ENCODE measurements at places on chromosomes 12 and 14. TPM values are rescaled to one million over a fixed set of nuclear protein-coding genes. Genes with fewer than 3 reads are reported as not detected.

DNA sequence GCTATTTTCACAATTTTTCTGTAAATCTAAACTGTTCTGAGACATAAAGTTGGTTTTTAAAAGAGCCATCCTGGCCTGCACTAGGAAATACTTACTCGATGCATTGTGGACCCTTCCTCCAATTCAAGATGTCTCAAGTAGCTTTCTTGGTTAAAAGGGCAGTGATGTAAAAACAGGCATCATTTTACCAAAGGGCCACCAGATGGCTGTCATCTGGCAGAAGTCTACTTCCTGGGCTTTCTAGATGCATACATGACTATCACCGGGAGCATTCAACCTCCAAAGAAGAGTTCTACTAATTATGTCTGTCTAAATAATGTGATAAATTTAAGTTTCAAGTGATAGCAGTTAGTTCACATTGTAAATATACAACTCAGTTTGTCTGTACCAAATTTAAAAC is 96.8 kb upstream of the FRMD6 start:
- DNase-seq: no peak

The TMEM179 gene
- not detected for polyA plus RNA-seq

DNA sequence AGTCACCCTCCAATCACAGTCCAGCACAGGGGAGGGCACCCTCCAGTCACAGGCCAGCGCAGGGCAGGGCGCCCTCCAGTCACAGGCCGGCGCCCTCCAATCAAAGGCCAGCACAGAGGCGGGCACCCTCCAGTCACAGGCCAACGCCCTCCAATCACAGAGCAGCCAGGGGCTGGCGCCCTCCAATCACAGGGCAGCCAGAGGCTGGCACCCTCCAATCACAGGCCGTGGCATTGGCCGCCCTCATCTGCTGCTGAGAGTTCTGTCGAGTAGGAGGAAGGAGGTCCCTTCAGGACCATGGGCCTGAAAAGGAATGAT is 26.6 kb downstream of the DDX51 start:
- DNase-seq: no peak

GRCh38 chr14:74147571-74147970 is 62.8 kb downstream of the LIN52 start:
- DNase-seq: no peak

GRCh38 chr12:114152890-114153289 is 186.8 kb upstream of the RBM19 start:
- DNase-seq: no peak

DNA sequence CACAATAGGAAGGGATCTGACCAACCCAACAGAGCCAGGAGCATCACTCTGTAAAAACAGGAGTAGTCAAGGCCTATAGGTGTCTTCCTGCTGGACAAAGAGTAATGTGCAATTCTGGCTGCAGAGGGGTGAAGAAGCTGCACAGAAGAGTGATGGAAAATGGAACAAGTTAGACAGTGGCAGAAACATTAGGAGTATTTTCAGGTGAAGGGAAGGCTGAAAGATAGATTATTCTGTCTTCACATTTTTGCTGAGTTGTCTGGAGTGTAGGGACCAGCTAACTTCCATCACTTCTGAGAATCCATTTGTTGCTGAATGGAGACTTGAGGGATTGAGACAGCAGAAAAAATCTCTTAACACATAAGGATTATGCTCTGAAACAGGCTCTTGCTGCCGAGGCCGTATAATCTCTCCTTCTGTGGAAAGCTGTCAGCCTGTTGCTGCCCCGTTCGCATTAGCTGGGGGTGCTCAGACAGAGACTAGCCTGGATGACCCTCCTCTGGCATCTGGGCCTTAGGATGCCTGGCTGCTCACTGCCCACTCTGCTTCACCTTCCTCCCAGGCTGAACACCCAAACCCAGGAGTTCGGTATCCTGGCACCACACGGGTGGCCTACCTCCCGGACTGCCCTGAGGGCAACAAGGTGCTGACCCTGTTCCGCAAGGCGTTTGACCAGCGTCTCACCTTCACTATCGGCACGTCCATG is 3.1 kb upstream of the ARHGEF25 start:
- DNase-seq: no peak

GRCh38 chr12:2360630-2361170 is 307.9 kb downstream of the CACNA1C start:
- DNase-seq: no peak

DNA sequence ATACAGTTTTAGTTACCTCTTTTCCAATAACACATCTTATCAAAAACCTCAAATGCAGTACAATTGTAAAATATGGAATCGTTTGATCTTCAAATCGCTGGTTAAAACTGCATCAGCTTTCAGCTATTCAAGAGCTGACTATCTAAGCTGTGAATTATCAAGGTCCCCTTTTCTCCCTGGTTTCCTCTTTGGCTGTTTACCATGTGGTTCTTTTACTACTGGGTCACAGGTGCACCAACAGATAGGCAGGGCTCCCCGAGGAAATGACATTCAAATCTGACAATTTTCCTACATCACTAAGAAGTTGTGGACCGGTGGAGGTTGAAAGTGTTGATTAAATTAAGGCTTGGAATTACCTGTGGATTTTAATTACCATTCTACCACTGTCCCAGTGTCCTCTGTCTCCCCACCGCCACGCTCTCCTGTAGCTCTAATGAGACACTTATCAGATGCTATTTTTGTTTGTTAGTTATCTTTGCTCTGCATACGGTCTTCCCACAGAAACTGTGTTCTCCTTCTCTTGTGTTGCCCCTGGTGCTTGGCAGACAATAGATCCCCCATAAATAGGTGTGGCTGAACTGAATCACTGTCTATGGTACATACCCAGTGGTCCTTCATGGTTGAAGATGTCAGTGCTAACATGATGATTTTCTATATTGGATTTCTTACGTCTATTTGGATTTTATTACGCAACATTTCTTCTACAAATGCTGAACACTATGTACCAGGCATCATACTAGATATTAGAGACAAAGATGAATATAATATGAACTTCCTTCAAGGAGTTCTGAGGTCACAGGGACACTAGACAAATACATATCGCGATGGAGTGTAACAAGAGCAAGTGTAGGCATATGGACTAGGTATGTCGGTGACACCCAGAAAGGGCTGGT is 20.9 kb upstream of the PLXNC1 start:
- DNase-seq: no peak

DNA sequence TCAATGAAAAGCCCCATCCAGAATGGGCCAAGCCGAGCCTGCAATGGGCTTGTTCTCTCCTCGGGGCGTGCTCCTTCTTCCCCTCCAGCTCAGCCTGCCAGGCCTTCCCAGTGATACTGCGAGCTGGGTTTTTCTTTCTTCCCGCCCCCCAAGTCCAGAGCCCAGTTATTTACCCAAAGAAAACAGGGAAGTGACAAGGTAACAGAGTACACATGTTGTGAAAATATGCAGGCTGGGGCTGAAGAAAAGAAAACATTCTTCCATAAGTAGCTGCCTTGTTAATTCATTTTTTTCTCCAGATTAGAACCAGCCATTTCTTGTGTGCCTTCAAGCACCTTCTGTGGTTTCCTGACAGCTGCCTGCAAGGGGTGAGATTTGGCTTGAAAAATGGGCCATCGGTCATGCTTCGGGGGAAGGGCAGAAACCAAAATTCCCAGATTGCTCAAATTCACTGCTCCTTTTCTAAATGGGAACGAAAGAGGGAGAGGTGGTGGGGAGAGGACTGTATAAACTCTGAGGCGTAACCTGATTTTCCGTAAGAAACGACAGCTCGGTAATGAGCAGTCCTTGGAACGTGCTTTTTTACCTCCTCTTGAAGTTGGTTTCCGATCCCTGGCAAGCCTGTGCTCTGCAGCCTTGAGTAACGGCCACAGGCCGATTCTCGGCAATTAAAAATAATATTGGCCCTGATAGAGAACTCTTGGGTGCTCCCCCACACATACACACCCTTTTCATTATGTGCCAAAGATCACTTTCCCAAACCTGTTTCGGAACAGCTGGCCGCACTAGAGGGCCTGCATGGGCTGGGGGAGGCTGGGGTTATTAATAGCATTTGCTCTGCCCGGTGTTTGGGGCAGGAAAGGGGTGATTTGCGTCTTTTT is 229.4 kb downstream of the ZFP36L1 start:
- no peak for DNase-seq

DNA sequence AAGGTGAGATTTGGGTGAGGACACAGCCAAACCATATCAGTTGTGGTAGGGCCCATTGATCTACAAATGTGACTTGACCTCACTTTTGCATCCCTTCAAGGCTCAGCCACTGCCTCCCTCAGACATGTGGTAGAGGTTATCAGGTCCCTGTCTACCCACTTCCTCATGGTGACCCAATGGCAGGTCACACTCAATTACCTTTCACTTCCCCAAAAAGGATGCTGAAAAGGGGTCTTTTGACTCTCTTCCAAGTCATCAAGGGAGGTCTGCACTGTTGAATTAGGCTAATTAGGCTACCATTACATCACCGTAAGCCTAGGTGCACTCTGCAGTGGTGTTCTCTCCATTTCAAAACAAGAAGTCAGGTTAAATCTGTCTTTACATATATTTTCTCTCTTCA is 22.6 kb upstream of the DRAM1 start:
- no peak for DNase-seq

DNA sequence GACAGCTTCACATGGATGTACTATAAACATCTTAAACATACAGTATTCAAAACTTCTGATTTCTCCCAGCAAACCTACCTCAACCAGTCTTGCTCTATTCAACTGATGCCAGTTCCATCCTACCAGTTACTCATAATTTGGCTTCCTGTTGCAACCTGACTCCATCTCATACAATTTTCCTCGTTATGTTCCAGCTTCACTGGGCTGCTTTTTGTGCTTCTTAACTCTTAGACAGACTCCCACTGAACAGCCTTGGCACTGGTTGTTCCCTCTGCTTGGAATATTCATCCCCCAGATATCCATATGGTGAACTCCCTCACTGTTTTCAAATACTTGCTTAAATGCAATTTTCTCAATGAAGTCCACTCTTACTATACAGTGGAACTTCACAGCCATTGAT is 249.2 kb downstream of the AEBP2 start:
- DNase-seq: no peak

The WNK1 gene
- polyA plus RNA-seq: 90.9 TPM

DNA sequence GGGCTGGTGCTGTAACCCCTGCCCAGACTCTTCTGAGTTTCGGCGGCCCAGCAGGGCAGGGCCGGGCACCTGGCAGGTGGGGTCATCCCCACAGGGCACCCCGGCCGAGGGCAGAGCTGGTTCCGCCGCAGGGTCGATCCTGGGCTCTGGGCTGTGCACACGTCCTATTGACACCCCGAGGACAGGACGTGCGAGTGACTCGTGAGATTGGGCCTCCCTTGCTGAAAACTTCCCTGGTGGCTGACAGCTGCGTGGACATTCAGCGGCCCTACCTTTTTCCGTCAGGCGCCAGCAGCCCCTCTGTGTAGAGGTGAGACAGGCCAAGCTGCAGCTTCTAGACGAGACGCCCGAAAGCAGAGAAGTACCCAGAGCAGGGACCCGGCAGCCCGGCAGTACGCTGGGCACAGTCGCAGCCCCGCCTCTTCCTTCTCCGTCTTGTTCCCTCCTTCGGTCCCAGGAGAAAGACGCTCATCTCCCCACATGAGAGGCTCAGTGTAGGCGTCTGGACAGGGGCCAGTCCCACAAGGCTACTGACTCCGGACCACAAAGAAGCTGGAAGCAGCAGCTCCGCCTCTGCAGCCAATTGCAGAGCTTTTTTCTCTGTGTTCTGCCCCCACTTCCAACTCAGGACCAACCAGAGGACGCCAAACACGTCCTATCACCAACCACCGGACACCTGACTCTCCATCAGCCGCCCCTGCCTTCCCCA is at the start of gene LRCOL1:
Gene LRCOL1, minus strand, starts transcription at position 532 of the 709 bp plus-strand sequence. CDS start 4,331 bp downstream, outside the sequence.
- no peak for DNase-seq

- peak; percentile 17 for DNase-seq
Observed at GRCh38 chr12:43988838-43989560, 153.1 kb downstream of the TMEM117 start.

The LBHD2 gene
- polyA plus RNA-seq: not detected

The TMEM253 gene
- not detected for polyA plus RNA-seq

DNA sequence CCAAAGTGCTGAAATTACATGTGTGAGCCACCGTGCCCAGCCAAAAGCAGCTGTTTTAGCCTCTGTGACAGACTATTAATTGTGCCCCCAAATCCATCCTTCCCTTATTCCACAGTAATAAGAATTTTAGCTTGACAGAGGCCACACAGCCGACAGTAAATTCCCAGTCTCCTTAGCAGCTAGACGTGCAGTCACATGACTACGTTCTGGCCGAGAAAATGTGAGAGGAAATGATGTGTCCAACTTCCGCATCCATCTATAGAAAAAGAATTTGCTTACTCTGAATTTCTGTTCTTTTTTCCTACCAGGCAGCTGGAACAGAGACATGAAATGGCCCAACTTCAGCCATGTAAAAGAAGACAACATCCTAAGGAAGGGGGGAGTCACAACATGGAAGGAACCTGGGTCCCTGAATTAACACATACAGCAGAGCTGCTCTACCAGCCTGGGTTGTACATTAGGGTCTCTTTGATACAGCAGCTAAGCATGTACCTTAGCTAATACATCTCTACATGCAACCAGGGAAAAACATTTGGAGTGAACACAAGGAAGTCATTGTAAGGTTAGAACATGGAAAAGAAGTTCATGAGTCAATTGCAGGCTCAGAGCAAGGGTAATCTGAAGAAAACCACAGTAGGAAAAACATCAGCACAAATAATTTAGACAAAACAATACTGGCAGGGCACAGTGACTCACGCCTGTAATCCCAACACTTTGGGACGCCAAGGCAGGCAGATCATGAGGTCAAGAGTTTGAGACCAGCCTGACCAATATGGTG is 35.5 kb downstream of the CIT start:
- DNase-seq: no peak

The CCDC38 gene
- polyA plus RNA-seq: 0.05 TPM

- DNase-seq: no peak
Observed at GRCh38 chr14:101862177-101862576, 100.7 kb downstream of the PPP2R5C start.

GRCh38 chr12:5582541-5582940 is 150.6 kb downstream of the NTF3 start:
- no peak for DNase-seq

The TXNDC16 gene
- polyA plus RNA-seq: 7.3 TPM

The GPX2 gene
- polyA plus RNA-seq: not detected

GRCh38 chr12:128399253-128399652 is 132.3 kb downstream of the TMEM132C start:
- no peak for DNase-seq

- no peak for DNase-seq
Observed at GRCh38 chr14:72701237-72701565, 192.7 kb downstream of the DPF3 start.

The PTHLH gene
- not detected for polyA plus RNA-seq

The SMIM41 gene
- not detected for polyA plus RNA-seq

The ANO4 gene
- not detected for polyA plus RNA-seq

DNA sequence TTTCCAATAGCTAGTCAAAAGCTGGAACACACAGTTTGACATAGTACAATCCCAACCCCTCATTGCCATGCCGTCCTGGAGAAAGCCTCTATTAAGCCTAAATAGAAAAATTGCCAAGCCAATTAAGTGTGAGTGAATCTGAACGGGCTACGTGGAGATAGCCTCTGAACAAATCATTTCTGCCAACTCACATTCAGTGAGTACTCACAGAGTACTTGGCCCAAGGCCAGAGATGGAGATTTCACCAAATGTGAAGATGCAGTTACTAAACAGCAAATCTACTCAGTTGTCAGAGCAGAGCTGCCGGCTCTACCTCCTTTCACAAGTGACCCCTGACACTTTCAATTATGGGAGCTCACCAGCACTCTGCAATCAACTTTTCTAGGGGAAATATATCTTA is 350.0 kb downstream of the GALC start:
- DNase-seq: no peak
